ENCODE measurements at places on chromosomes 16 and 17.

- DNase-seq: peak; percentile 35
These were observed 63.6 kb downstream of the SMG6 start for GRCh38 chr17:2239882-2240430.

DNA sequence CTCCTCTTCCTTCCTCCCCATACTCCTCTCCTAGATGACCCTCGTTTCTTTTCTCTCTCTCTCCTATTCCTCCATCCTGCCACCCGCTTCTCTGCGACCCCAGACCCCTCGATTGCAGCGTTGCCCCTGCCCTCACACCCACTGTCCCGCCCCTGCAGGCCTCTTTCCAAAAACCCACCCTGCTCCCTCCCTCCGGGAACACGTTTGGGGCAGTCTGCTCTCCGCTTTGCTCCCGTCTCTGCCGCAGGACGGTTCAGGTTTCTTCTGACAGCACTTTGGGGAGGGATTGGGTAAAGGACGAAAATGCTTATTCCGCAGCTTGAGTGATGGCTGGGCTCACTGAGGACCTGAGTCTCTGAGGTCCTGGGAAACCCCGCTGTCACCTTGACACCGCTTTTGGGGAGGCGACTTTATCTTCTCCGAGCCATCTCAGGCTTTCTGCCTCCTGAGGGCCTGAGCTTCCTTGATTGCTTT lies 690 bp downstream of the NDE1 start:
- peak; percentile 40 for DNase-seq

GRCh38 chr16:19613834-19614233 lies 58.3 kb downstream of the VPS35L start:
- no peak for DNase-seq

GRCh38 chr16:2966808-2967191 lies 2.3 kb upstream of the PAQR4 start:
- no peak for DNase-seq

DNA sequence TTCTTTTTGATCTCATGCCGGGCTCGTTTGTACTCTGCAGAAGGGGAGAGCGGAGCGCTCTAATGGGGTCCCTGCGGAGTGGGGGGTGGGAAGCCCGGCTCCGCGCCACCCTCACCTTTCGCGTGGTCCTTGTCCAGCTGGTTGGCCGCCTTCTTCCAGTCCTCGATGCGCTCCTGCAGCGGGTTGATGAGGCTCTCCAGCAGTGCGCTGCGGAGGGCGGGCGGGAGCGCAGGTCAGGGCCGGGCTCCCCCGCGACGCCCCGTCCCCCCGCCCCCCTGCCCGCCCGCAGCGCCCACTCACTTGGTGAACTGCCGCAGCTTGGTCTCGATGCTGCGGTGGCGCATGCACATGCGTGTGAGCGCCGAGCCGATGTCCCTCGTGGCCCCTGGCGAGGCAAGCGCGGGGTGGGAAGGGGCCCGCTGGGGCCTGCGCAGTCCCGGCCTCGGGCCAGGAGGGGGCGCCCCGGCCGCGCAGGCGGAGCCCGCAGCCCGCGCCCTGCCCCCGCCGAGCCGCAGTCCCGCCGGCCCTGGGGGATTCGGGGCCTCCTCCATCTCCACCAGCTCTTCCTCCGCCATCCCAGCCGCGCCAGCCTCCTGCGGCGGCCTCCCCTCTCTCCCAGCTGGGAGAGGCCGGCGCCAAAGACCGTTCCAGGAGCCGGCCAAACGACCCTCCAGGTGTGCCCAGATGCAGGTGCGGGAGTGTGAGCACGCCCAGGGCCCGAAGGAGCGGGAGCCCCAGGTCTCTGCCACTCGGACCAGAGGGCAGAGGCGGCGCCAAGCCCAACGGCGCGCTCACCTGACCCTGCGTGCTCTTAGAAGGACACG lies 6.0 kb downstream of the MTSS2 start:
- DNase-seq: no peak

GRCh38 chr16:12343913-12344312 lies 367.4 kb downstream of the SNX29 start:
- no peak for DNase-seq

- no peak for DNase-seq
These were observed 1.5 kb downstream of the FLCN start for GRCh38 chr17:17235212-17236174.

GRCh38 chr17:55672585-55673501 lies 49.8 kb downstream of the TMEM100 start:
- DNase-seq: no peak

DNA sequence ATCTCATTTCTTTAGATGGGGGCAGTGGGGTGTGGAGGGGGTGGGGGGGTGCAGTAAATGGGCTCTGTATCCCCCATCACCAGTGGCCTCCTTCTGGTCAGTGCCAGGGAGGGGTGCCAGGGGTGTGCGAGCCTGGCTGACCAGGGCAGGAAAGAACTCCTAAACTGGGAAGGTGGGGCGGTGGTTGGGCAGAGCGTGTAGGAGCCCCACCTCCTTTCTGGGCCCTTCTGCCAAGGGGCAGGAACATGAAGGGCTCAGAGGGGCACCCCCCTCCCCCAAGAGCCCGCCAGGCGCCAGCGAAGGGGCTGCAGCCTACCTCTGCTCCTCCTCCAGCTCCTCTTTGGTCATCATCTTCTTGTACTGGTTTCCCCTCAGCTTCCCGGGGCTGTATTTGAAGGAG lies 26.0 kb downstream of the MXRA7 start:
- no peak for DNase-seq

GRCh38 chr17:49157784-49158183 lies 25.2 kb downstream of the B4GALNT2 start:
- no peak for DNase-seq

GRCh38 chr17:28643983-28644786 lies 773 bp downstream of the BLTP2 start:
- peak; percentile 9 for DNase-seq

- DNase-seq: no peak
These were observed 611 bp downstream of the BANP start for GRCh38 chr16:87951552-87952538.

GRCh38 chr17:78421084-78421533 lies 42.7 kb downstream of the PGS1 start:
- no peak for DNase-seq

- no peak for DNase-seq
These were observed 6.2 kb downstream of the PCGF2 start for GRCh38 chr17:38741921-38742410.

DNA sequence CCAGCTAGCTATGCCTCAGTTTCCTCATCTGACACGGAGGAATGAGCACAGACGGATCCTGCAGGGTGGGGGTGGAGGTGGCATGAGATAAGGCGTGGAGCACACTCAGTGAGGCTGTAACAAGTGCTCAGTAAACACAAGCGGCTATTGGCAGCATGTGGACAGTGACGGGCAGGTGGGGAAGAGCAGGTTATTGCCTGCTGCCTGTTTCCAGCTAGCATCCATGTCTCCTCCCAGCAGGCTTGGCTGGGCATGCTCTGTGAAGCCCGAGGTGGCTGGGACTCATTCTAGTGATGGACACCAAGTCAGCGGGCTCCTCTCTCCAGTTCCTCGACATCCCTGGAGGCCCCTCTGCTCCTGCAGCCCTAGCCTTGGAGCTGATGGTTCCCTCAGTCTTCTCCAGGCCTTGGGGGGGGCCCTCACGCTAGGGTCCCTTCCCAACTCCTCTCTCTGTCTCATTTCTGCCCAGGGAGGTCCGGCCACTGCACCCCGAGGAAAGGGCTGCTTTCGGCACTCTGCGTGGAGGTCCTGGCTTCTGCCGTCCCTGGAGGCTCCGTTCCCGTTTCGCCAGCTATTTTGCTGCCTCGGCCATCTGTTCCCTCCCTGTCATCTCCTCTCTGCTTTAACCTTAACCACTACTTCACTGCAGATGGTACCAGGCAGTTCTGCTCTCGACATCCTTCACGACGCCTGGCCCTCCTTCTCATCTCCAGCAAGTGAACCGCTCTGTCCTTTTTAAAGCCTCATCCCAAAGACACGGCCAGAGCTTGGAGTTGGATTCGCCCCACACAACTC lies 6.2 kb downstream of the RTN4RL1 start:
- no peak for DNase-seq

- no peak for DNase-seq
These were observed 944 bp upstream of the WFIKKN1 start for GRCh38 chr16:629833-630248.

- no peak for DNase-seq
These were observed 2.1 kb upstream of the TLCD2 start for GRCh38 chr17:1712271-1712670.

DNA sequence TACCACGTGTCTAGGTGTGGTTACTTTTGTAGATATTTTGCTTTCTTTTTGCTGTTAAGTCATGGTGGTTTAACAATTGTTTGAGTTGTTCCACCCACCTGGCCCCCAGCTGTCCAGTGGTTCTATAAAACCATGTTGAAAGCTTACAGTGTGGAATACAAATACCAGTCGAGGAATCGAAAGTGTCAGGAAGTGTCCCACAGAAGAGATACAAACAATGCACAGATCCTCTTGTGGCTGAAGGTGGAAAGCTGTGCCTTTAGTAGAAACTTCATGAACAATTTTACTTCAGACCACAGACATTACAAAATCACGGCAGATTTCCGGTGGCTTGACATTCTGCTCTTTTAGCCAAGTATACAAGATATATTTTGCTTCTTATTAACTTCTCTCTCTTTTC lies 782.4 kb upstream of the SOX9 start:
- DNase-seq: no peak

- peak; percentile 57 for DNase-seq
These were observed at the start of gene MMP28 for GRCh38 chr17:35795007-35795870. TSS of gene MMP28 (minus strand) at chr17:35795641. CDS start at chr17:35795377, 264 bp downstream.

DNA sequence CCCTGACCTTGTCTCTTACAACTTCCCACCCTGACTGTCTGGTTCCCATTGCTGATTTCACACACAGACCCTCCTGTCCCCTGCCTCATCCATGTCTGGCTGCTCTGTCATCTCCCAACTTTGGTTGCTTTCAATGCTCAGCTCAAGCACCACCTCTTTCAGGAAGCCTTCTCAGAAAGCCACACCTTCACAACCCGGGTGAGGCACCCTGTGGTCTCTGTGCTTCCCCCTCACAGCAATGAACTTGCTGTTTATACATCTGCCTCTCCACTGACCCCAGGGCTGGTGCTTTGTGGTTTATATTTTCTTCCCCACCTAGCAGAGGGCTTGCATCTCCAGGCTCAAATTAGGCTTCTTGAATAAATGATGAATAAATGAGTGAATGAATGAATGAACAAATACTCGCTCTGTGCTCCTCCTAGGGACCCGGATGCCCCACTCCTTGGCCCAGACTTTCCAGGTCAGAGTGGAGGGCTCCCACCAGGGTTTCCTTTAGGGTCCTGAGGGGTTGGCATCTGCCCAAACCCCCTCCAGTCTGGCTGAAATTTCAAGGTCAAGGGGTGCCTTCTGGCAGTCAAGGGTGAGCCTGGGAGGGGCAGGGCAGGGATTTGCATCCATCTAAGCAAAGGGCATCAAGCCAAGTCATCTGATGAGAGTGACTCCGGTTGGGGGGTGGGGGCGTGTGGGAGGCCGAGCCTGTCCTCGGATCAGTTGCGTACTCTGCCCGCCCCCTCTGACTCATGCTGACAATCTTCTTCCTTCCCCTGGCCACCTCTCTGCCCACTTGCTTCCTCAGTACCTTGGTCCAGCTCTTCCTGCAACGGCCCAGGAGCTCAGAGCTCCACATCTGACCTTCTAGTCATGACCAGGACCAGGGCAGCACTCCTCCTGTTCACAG lies at the start of gene ITGAX:
ITGAX (plus strand) TSS at position 783 of the 898 bp plus-strand sequence; CDS start at position 862, 79 bp downstream.
- peak; percentile 52 for DNase-seq

DNA sequence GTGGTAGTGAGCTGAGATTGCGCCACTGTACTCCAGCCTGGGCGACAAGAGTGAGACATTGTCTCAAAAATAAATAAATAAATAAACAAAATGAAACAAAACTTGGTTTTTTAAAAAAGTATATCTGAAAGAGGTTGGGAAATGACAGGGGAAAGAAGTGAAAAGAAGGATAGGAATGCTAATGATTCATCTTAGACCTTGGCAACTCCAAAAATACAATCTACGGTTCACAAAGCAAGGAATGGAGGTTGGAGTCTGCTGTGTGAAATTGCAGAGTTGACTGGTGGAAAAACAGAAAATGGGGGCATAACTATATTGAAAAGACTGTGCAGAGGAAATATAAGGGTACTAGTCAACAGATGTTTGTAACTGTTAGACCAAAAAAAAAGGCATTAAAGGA lies 40.0 kb upstream of the CD300E start:
- DNase-seq: no peak

DNA sequence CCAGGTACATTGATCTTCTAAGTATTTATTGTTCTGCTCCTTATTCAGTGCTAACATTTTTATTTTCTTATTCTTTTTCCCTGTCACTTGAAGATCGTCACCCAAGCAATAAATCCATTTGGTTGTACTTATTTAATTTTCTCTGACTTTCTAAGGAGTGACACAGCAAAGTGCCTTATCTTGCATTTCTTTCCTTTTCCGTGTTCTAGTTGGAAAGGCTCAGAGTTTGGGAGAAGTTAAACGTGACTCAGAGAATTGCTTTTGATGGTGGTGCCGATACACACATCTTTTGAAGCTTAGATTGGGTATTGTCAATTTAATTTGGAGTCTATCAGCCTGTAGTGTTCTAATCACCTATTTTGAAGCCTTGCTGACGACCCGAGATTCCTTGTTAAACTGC lies 72.0 kb downstream of the PITPNC1 start:
- DNase-seq: no peak

- no peak for DNase-seq
These were observed 740 bp upstream of the JPT2 start for GRCh38 chr16:1677339-1677738.

- no peak for DNase-seq
These were observed 23.4 kb downstream of the WWOX start for GRCh38 chr16:78122774-78123315.

- DNase-seq: no peak
These were observed 13.6 kb upstream of the WFDC1 start for GRCh38 chr16:84281074-84281473.

DNA sequence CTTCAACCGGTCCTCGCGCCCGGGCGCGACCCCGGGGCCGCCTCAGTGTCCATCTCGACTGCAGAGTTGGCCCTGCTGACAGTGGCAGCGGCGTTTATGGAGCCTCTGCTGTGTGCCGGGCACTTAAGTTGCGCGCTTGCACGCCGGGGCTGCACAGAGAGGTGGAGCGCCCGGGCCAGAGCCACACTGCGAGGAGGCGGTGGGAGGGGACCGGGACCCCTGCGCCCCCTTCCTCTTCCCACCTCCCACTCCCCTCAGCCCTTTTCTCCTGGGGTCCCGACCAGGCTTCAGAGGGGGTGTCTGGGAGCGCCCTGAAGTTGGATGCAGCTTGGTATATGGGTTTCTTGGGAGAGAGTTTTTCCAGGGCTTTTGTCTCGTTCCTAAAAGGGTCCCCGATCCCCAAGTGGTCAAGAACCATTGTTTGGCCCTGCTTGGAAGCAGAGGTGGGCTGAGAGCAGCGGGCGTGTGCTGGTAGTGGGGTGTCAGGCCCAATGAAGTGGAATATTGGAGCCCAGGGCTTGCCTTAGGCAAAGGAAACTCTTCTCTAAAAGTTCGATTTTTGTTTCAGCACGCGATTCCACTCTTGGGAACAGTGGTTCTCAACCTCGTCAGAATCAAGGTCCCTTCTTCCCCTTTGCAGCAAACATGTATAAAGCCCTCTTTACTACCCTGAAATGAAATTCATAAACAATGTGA lies 605 bp downstream of the MRTFB start:
- no peak for DNase-seq

- no peak for DNase-seq
These were observed 1.7 kb upstream of the MYL4 start for GRCh38 chr17:47207143-47208067.

All from stimulated activated CD4-positive, alpha-beta T cell treated with anti-CD3 and anti-CD28 coated beads, Interleukin-4, amount 100 ng/mL, for 1 hour (primary cell).